ENCODE measurements at places on chromosomes 16 and 17. TPM values are rescaled to one million over a fixed set of nuclear protein-coding genes. Genes with fewer than 3 reads are reported as not detected.

GRCh38 chr17:72884066-72884465 lies 208.4 kb downstream of the SLC39A11 start:
- DNase-seq = no peak

DNA sequence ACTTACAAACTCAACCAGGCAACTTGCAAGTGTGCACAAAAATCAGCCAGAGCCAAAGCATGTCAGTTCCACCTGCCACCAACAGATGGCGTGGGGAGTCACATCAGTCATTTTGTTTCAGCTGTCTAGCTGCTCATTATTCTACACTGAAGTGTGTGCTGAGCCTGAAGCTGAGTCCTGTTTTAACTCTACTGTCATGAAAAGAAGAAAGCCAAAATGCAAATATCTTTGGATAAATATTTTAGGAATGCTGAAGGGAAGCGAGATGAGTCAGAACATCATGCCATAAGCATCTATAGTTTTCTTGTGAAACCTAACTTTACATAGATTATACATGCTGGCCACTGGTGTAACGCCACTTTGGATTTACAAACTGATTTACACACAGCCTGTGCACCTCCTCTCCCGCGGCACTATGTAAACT lies 172.6 kb downstream of the CDK5R1 start:
- peak; percentile 83 for DNase-seq

DNA sequence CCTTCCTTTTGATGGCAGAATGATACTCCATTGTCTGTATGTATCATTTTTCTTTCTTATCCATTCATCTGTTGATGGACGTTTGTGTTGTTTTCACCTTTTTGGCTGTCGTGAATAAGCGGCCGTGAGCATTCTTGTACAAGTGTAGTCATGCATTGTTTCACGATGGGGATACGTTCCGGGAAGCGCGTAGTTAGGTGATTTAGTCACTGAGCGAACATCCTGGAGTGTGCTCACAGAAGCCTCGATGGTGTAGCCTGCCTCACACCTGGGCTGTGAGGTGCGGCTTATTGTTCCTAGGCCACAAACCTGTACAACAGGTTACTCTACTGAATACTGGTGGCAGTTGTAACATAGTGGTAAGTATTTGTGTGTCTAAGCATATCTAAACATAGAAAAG lies 136.5 kb downstream of the CMIP start:
- DNase-seq = no peak

GRCh38 chr16:20620770-20621169 lies 44.6 kb upstream of the ACSM2B start:
- no peak for DNase-seq

DNA sequence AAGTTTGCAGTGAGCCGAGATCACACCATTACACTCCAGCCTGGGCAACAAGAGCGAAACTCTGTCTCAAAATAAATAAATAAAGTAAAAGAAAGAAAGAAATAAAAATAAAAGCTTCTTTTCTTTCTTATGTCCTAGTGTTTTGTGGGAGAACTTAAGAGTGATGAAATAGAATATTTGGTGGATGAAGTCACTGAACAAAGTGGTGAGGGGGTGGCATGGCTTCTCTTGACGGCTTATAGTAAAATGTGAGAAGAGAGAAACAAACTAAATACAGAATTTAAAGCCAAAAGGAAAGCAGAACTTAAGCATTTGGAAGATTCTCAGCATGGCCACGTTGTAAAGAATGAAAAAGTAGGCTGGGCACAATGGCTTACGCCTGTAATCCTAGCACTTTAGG lies 15.3 kb downstream of the SGF29 start:
- no peak for DNase-seq

GRCh38 chr16:3458278-3458851 lies 14.9 kb downstream of the NAA60 start:
- peak; percentile 32 for DNase-seq

DNA sequence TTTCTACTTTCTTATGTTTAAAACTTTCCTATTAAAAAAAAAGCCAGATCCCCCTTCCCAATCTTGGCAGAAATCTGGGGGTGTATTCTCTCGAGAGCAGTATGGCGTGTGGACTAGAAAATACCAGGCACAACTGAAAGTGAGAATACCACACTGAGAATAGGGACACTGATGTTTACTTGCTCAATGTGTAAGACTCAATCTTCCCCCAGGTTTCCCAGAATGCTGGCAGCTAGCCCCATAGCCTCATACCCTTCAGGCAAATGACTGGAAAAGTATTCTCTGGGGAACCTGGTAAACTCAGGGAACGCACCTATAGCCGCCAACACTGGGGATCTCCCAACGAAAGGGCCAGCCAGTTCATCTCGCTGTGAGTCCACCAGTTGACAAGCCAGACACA lies 15.3 kb downstream of the ZZEF1 start:
- no peak for DNase-seq

DNA sequence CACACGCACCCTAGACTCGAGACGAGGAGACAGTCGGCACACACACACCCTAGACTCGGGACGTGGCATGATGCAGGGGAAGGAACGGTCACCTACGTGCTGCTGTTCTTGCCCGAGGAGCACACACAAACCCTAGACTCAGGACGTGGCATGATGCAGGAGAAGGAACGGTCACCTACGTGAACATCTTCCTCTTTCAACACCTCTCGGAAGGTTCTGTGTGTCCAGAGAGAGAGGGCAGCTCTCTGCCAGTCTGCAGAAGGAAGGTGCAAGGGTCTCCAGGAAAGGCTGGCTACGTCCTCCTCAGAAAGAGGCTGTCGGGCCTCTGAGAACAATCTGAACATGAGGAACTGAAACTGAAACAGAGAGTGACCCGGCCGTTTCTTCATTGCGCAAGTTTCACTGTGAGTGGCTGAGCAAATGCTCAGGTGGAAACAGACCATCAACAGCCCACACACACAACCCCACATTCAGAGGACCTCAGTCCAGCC lies 43.4 kb downstream of the ZNF276 start:
- no peak for DNase-seq

- no peak for DNase-seq
Measured at GRCh38 chr16:1051446-1051845, 21.1 kb upstream of the SSTR5 start.

DNA sequence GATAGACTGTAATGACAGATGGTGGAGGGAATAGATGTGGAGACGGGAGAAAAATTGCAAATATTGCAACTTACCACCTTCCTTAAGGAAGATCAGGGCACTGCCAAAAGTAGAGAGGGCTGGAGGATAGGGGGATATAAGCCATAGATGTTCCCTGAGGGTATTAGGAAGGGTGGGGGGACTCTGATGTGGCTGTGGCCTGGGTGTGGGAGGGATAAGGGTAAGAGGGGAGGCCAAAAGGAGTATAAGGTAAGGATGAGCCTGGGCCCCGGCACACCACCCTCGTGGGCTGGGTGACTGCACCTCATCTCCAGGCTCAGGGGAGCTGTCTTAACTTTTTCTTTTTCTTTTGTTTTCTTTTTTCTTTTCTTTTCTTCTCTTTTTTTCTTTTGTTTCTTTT lies 30.6 kb upstream of the BRD7 start:
- DNase-seq = no peak

GRCh38 chr16:4116325-4117249 lies at the start of gene ADCY9:
ADCY9 (minus strand) TSS chr16:4116442; CDS start chr16:4115442, 1,000 bp downstream.
- DNase-seq = peak; percentile 93

DNA sequence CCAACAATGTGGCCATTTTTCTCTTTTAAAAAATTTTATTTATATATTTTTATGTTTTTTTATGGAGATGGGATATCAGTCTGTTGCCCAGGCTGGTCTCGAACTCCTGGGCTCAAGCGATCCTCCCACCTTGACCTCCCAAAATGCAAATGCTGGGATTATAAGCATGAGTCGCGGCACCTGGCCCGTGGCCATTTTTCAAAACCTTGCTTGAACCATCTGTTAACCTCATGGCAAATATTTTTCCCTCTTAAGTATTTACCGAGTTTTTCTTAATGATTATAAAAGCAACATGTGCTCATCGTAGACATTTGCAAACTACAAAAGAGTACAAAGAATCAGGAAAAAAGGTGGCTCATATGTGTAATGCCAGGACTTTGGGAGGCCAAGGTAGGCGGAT lies 127.6 kb downstream of the ABCC6 start:
- DNase-seq = no peak

The TRPV3 gene
- total RNA-seq = 3.3 TPM

The BEAN1 gene
- 1.3 TPM for total RNA-seq

The NUDT16L1 gene
- total RNA-seq = 30.5 TPM

Data from right cardiac atrium (tissue), 5 donors.